ENCODE measurements at places on chromosomes 6 and 20.

GRCh38 chr6:37135835-37136694 is 33.9 kb upstream of the PIM1 start:
- no peak for DNase-seq

GRCh38 chr6:110114004-110114403 is 65.5 kb downstream of the WASF1 start:
- no peak for DNase-seq

DNA sequence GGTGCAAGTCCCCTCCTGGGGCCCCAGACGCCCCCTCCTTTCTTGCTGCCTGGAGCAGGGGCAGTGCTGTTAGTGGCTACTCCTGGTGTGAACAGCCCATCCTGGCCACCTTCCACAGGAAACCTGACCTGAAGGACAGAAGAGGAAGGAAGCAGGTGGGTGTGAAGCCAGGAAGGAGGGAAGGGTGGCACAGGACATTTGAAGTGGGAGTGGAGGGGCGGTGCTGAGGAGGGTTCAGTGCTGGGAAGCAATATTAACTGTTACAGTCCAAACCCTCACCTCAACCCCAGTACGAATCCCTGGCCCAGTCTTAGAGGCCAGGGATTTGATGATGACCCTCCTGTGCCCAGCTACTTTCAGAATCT is 766 bp downstream of the PRICKLE4 start:
- no peak for DNase-seq

DNA sequence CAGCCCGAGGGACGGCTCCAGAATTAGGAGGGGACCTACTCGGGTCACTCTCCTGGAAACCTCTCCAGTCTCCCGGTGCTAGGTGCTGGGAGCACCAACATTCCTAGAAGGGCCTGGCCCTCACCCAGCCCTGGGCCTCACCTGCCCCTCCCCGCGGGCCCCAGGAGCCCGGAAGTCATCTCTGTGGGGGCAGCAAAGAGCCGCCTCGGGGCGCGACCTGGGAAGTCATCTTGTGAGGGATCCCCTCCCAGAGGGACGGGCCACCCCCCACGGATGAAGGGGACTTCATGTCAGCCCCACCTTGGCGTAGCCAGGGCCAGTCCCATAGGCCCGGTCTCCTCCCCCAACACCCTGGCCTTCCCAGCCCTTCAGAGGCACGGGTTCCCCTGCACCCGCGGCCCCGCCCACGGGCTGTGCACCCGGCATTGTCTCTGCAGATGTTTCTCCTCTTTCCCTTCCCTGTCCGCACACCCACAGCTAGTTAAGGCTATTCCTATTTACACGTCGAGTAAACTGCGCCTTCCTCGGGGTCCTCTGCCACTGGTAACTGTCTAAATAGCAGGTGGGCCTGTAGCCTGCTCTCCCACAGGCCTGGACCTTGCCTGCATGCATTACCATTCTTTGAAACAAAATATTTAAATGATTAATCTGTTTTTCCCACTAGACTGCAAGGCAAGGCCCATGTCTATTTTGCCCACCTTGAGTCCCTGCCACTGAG is 896 bp upstream of the RNASET2 start:
- DNase-seq, result no peak

GRCh38 chr6:164924674-164925073 is 384.7 kb downstream of the C6orf118 start:
- no peak for DNase-seq

DNA sequence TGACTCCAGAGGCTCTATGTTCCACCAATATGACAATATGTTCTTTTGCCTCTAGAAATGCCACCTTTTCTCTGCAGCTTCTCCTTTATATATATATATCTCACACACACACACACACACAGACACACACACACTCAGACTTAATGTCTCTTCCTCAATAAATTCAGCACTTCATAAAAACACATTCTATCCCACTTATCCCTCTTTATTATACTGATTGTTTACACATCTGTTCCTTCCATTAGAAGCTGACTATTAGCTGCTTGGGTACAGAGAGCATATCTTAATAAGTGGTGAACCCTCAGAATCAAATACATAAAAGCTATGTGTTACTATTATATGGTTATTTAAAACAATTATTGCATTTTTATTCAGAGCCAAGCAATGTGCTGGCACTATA is 23.3 kb downstream of the NRSN1 start:
- DNase-seq, result no peak

DNA sequence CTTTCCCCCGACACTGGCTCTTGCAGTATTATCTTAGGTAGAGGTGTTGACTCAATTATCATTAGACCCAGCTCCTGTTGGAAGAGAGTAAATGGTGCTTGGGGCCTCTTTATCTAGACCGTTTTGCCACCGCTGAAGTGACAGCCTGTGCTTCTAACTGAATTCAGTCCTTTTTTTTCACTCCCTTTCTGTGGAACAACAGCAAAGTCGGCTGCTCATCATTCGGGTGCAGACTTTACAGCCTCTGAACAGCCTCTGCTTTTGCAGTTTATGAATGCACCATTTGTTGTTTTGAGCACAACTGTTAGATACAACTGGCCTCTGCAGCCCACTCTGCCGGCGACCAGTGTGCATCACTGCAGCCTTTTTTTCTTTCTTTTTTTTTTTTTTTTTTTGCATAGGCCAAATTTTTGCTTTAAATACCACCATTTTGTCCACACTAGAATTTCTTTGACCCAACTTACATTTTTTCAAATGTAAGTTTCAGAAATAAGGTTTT is 35.8 kb downstream of the RREB1 start:
- DNase-seq, result no peak

DNA sequence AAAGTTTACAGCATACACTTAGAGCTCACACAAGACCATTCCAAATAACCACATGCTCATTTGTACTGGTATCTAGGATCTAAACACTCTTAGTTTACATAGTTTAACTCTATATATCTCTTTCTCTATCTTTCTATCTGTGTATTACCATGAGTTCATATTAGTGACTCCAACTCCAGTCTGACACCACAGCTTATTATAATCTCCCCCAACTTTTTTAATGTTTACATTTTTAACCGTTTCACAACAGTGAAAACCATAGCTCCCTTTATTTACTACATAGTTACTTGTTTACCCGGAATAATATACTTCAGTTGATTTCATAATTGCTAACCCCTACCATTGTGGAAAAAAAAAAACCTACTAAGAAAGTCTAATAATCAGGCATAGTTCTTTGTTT is 362.4 kb upstream of the RGS17 start:
- no peak for DNase-seq

DNA sequence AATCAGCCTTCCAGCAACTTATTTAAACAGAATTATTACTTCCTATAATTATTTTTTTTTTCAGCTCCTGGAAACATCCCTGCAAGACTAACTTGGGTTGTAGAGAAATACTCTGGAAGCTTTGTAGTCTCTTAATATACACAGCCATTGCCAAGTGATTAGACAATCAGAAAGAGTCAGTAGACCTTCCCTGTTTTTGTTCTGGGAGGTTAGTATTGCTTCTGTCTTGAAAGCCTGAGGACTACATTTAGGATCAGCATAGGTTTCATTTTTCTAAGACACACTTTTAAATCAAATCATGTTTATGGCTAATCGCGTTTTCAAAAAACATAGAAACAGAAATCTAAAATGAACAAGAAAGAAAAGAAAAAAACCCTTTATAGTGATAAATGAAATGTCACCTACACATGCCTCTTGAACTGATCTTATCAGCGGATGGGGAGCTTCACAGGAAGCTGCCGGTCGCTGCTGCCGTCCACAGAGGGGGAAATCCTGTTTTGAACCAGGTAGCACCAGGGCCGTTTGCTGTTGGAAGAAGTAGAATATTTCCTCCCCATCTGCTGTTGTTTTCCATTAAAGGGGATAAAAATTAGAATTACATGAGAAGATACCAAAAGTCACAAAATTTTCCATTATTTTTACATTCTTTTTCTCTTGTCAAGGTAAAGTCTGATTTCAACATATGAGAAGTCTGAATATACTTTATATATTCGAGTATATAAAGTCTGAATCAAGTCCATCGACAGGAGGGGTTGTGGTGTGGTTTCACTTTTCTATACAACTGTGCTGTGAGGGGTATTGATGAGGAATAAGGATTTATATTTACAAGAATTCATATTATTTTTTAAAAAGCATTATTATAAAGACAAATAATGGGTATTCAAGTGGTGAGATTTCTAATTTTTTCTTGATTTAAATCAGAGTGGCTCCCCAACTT is 94.6 kb downstream of the ARMC2 start:
- DNase-seq, result peak; percentile 34

DNA sequence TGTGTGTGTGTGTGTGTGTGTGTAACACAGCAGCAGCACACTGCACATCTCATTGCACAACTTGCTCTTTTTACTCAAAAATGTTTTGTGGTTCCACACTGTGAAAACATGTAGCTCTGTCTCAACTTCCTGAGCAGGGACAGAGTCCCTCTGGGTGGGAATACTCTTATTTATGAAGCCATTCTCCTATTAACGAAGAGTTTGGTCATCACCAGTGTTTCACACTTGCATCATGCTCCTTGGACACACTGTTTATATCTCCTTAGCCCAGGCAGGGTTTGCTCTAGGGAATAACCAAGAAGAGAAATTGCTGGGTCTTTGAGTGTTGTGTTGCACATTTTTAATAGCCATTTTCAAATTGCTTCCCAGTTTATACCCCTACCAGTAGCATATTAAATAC is 53.6 kb downstream of the ZNF831 start:
- DNase-seq, result no peak

DNA sequence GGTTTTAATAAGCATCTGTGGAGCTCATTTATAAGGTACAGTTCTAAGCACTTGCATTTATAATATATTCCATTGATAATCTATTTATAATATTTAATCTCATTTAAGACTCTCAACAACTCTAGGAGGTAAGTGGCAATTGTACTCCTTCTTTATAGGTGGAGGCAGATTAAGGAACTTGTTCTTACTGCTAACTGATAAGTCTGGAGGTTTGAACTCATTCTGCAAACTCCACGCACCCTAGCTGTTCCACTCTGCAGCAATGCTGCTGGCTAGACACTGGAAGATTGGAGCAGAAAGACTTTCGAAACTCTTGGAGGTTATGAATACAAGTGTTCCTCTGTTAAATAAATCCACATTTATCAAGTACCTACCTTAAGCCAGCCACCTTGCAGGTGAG is 793 bp upstream of the HDAC2 start:
- no peak for DNase-seq

DNA sequence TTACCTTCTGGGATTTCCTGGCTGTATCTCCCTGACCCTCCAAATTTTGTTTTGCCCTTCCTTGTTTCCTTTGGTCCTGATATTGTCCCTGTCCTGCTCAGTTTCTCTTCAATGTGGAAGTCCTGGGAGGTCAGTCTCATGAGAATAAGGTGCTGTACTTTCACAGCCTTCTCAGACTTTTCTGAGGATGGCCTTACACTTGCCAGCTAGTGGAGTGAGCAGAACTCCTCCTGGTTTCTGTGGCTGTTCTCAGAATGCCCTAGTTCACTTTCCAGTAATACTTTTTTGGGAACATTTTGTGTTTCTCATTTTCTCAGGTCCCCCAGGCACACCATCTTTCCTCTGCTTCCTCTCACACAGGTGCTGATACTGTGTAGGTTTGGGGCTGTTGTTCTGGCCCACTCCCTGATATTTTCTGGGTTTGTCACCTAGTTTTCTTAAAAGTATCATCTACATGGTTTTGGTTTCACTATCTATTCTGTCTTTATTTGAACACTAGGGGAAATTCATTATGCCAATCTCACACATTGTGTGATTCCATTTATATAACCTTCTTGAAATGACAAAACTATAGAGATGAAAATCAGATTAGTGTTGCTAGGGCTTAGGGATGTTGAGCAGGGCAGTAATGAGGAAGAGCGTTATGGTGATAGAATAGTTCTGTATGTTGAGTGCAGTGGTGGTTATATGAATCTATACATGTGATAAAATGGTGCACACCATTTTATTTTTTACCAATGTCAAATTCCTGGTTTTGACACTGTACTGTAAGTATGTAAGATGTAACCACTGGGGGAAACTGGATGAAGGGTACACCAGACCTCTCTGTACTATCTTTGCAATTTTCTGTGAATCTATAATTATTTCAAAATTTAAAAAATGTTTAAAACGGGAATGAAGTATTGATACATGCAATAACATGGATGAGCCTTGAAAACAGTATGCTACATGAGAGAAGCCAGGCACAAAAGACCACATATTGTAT is 27.2 kb upstream of the BRPF3 start:
- no peak for DNase-seq

GRCh38 chr6:88612631-88613030 is 350.8 kb downstream of the RNGTT start:
- no peak for DNase-seq

DNA sequence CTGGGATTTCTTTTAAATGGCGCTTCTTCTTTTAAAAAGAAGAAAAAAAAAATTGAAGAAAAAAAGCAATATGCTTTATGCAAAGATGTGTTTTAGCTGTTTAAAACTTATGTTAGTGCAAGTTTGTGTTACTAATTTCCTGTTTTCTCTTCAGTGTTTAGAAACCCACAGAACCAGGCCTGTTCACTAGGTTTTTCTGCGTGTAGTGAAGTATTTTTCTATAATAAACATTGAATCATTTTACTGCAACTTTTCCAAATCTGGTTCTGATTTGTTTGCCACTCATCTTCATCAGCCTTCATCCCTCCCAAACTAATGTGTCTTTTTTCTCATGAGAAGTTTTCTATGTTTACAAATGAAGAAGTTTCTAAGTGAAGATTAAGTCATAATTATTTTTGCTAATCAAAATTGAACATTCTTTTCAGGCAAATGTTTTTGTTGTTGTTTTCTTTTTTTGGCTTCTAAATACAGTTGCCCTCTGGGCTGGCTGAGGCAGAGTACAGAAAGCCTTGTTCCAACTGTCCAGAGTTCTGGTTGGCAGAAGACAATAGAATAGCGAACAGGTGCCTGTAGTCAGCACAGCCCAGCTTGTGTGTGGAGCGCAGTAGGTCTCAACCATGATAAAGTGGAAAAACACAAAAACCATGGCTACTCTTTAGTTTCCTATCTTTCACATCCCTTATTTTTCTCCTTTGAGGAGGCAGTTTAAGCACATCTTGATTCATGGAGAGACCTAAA is 14.5 kb downstream of the ZNF76 start:
- DNase-seq, result no peak
